ENCODE measurements at places on chromosomes 7 and 10.

- no peak for DNase-seq
These were observed 19.2 kb downstream of the LHPP start for GRCh38 chr10:124480860-124481259.

GRCh38 chr10:97291357-97292096 lies 910 bp downstream of the ARHGAP19 start:
- no peak for DNase-seq

GRCh38 chr10:71622154-71622526 lies 97.4 kb downstream of the C10orf105 start:
- DNase-seq, result no peak

GRCh38 chr7:119545118-119545517 lies 727.9 kb upstream of the KCND2 start:
- DNase-seq, result no peak

GRCh38 chr10:125200396-125200795 lies 40.0 kb upstream of the CTBP2 start:
- DNase-seq, result no peak

DNA sequence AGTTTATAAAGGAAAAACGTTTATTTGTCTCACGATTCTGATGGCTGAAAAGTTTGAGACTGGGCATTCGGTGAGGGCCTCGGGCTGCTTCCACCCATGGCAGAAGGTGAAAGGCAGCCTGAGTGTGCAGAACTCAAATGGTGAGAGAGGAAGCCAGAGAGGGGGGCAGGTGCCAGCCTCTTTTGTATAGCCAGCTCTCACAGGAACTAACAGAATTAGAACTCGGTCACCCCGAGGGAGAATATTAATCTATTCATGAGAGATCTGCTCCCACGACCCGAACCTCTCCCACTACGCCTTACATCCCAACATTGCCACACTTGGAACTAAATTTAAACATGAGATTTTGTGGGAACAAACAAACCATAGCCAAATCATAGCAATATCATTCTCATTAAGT lies 112.6 kb downstream of the ZPBP start:
- no peak for DNase-seq

DNA sequence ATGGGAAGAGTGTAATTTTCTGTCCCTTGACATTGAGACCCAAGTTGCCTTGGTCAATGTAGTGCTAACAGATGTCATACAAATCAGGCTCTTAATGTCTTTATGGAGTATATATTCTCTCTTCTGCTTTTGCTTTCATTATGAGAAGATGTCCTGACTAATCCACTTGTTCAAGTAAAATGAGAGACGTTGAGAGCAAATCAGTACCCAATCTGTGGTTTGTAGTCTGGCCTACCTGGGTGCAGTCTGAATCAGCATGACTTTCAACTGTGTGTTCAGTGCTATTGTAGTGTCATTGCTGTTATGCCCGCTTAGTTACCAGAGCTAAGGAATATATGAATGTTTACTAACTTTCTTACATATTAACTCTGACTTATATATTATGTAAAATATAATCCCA lies 612.4 kb downstream of the ANKRD7 start:
- no peak for DNase-seq

GRCh38 chr7:47795631-47796030 lies 152.6 kb downstream of the PKD1L1 start:
- no peak for DNase-seq

- DNase-seq, result no peak
These were observed 14.6 kb upstream of the GDI2 start for GRCh38 chr10:5827841-5828240.

DNA sequence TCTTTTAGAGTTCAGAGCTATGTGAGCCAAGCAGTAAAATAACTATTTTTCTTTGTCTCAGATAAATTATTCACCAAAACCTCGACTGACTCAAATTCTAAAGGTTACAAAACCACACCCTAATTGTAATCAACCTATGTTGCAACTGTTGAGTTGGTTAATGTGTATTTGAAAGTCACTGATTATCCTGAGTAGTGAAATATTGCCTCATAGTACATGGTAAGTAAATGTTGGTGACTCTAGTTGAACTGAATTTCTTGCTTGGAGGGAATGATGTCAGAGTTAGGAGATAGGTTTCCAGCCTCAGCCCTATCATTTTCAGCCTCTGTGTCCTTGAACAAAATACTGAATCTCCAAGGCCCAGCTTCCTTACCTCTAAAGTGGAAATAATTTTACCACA lies 3.0 kb upstream of the CYP2C18 start:
- no peak for DNase-seq

DNA sequence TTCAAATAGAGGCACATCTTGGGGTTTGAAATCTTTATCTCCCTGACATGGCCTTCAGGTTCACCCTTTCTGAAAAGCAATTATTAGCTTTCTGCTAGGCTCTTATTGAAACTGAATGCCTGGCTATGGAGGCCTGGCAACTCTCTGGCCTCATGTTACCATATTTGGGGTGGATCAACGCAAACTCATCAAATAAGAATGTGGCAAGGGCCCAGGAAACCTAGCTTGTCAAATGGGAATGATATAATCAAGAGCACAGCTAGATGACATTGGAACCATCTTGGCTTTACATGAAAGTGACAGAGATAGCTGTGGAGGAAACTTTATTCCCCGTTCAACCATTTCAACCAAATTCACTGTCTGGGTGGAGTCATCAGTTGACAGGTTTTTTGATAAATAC lies 202.8 kb upstream of the SMIM30 start:
- no peak for DNase-seq

DNA sequence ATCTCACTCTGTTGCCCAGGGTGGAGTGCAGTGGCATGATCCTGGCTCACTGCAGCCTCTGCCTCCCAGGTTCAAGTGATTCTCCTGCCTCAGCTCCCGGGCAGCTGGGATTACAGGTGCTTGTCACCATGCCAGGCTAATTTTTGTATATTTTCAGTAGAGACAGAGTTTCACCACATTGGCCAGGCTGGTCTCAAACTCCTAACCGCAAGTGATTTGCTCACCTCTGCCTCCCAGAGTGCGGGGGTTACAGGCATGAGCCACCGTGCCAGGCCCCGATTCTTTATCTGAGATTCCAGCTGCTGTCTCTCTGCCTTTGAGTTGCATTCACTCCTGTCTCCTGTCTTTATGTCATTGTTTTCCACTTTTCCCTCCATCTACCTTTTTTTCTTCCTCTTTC lies 168.7 kb downstream of the TMEM178B start:
- DNase-seq, result no peak

GRCh38 chr10:7243873-7244272 lies 167.0 kb downstream of the SFMBT2 start:
- DNase-seq, result no peak

- DNase-seq, result no peak
These were observed 18.7 kb upstream of the ARHGAP12 start for GRCh38 chr10:31947144-31947926.

DNA sequence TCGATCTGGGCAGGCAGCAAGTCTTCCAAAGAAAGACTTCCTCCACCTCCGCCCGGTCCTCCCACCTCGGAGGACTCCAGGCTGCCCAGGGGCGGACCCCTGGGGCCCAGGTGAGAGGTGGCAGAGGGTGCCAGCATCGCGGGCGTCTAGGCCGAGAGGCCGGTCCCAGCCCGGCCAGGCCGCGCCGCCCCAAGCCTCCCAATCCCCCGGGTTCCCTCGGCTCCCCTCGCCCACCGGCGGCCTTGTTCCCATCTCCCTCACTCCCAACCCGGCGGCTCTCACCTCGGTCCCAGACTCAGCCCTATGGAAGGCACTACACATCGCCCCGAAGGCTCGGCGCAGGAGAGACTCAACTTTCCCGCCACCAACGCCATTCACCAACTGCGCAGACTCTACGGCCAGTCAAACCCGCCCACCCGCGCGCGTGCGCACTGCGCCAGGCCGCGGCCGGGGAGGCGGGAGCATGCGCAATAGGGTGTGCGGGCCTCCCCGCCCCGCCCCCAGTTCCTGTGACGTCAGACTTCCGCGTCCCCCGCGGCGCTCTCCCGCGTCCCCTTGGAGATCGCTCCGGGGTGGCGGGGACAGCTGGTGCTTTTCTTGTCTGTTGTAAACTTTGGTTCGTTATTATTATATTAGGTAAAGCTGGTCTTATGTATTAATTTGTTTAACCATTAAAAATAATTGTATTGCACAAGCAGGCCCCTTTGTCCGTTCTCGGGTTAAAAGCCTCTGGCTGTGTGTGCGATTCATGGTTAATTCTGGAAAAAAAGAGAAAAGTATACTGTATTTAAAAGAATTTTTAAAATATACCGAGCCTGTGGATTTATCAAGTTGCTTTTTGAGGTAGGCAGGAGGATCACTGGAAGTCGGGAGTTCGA lies at the start of gene XRCC2:
XRCC2 (minus strand) TSS at position 383 of the 878 bp plus-strand sequence; CDS start at position 321, 62 bp downstream.
- peak; percentile 50 for DNase-seq

DNA sequence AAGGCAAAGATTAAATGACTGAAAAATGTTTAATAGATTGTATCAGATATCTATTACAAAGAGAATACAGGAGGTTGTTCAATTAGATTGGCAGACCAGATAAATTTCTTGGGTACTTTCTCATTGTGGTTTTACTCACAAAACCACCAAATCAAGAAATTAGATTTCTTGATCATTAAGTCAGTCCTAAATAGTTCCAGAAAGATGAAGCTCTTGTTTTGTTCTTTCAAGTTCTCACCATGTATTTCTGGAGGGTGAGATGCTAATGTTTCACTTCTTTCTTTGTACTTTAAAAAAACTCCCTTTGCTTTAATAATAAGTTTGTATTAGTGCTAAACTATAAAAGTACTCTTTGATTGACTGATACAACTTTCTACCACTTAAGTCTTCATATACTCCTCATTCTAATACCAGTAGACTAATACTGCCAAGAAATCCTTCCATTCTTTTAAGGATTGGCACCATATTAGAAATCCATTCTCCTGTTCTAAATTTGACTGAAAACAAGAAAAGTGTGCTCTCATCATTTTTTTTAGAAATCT lies 69.4 kb downstream of the RNF133 start:
- DNase-seq, result no peak

GRCh38 chr7:135995748-135996147 lies 18.6 kb upstream of the MTPN start:
- no peak for DNase-seq

DNA sequence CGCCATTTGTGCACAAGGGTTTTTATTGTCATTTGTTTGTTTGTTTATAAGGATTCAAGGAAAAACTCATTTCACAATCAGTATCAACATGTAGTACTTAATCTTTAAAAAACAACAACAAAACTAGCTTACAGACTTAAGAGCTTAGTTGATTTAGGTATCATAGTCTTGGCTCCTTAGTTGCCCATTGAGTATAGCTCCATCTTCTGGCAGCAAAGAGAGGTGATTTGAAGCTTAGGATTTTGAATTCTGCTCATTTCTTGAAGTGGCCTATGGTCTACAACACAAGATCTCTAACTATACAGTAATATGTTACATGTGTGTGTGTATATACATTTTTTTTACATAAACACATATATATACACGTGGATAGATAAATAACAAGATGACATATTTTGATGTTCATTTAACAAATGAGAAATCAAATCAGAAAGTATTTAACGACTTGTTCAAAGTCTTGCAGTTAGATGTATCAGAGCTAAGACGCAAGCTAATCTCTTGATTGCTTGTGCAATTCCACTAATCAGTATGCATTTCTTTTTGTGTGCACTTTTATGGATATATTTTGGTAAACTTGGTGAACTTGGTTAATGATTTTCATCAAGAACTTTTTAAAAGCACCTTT lies 307.3 kb downstream of the CAMK1D start:
- DNase-seq, result no peak

DNA sequence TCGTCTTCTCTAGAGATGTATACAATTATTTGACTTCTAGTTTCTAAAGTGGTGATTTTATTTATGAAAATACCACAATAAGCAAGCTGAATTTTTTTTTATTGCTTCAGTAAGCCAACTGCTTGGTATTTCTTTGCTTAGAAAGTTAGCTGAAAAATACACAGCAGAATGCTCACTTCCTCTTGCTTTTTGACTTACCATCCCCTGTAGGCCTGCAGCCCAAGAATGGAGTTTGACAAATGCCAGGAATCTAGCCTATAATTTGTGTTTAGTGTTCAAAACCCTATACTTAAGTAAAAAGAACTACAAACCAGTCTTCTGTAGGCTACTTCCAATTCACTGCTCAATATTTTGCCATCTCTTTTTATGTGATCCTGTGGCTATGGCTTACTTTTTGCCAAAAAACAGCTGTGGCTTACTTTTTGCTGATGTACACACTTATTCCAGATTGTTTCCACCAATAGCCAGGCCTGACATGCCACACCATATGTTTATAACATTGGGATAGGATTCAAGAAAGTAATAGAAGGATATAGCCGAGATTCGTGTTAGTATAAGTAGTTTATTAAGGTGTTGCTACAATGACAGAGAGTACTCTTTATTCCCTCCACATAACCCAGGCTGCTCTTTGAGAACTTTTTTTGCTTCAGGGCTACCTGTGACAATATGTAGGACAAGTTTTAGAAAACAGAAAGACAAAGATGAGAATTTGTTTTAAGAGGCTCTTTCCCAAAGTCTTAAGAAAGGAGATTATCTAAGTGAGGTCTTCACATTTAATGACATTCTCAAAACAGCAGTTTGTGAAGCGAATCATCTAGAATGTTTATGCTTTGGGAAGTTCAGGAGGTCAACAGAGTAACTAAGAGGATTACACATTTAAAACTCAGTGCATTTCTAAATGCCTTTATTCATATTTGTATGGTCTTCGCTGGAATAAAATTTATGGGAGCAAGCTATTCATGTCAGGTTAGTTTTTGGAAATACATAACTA lies 263.9 kb upstream of the FZD1 start:
- DNase-seq, result no peak

- DNase-seq, result no peak
These were observed 98.4 kb downstream of the PIP4K2A start for GRCh38 chr10:22615819-22616499.

All from esophagus squamous epithelium (tissue), 5 donors.